ENCODE measurements at places on chromosomes 11 and 22. TPM values are rescaled to one million over a fixed set of nuclear protein-coding genes. Genes with fewer than 3 reads are reported as not detected.

GRCh38 chr22:38291201-38291777, 18.5 kb upstream of the TMEM184B start:
- peak; percentile 63 for DNase-seq

DNA sequence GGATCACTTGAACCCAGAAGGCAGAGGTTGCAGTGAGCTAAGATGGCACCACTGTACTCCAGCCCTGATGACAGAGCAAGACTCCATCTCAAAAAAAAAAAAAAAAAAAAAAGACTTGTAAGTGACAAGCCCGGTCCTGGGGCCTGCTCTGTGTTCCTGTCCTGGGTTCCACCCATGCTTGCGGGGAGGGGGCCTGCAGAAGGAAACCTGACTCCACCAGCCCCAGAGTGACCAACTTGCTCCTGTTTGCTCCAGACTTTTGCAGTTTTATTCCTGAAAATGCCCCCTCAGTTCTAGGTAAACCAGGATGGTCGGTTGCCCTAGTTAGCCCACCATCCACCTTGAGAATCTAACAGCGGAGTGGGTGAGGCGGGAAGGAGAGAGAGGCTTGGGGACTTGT, 10.1 kb upstream of the LRP5 start:
- peak; percentile 17 for DNase-seq

- DNase-seq, result no peak
These were observed 108.4 kb downstream of the ZBTB16 start for GRCh38 chr11:114167771-114168448.

DNA sequence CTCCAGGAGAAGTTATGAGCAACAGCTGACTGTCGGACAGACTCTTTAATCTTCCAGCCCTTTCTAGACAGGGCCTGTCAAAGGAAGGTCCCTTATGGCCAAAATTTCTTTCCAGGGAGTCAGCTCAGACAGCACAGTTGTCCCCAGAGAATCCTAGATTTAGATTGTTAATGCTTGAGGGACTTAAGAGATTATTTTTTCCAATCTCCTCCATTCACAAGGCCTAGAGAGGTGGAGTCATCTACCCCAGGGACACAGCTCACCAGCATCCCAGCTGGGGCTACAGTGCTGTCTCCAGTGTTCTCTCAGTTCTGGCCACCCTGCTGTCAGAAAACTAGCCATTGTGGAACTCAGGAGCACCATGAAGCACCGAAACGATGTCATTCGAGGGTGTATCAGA, 7.8 kb downstream of the DSCAML1 start:
- no peak for DNase-seq

DNA sequence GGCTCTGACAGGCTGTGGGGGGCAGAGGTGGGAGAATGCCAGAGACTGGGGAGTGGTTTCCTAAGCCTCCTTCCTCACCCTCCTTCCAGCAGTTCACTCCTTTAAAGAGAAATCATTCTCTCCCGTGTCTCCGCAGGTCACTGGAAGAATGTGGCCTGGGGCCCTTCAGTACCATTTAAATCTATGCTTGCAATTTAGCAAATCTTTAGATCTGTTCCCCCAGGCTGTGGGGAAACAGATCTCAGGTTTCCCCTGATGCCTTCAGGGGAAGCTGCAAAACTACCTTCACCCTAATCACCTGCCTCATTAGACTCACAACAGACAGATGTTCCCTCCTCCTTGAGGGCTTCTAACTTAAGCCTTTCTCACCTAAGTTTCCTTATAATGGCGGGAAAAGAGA, 55.3 kb downstream of the KIRREL3 start:
- DNase-seq, result no peak

DNA sequence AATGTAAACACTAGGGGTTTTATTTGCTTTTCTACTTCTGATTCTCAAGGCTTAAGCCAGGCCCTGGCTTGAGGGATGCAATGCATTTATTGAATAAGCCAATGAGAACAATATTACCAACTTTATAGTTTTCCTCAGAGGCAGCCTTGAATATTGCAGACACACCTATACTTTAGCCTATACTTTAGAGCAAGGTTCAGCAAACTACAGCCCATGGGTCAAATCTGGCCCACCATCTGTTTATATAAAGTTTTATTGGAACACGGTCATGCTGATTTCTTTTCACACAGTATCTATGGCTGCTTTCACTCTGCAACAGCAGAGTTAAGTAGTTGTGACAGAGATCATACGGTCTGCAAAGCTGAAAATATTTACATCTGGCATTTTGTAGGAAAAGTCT, 50.3 kb upstream of the E2F8 start:
- no peak for DNase-seq

GRCh38 chr22:36741968-36742367, 34.0 kb downstream of the IFT27 start:
- DNase-seq, result peak; percentile 4

GRCh38 chr11:8971924-8972316, 7.7 kb upstream of the TMEM9B start:
- DNase-seq, result no peak

- no peak for DNase-seq
These were observed 29.7 kb downstream of the POU2AF3 start for GRCh38 chr11:111327908-111328624.

DNA sequence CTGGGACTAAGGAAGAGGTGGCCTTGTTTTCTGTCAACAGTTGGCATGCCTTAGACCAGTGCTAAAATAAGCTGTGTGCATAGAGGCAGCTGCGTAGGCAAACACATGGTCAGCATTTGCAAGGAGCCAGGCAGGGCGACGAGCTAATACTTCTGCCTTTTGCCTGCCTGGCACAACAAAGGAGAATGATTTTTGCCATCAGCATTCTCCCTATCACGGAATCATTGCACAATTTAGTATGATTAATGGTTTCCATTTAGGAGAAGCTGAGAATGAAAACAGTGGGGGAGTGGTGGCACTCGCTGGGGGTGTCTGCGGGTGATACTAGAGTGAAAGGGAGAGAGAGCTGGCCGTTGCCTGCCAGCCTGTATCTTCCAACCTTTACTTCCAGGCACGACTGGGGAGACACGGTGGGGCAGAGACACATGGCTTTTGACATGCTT, 336.0 kb downstream of the CADM1 start:
- DNase-seq, result no peak

- DNase-seq, result no peak
These were observed 11.3 kb downstream of the OSBP2 start for GRCh38 chr22:30705710-30706651.

DNA sequence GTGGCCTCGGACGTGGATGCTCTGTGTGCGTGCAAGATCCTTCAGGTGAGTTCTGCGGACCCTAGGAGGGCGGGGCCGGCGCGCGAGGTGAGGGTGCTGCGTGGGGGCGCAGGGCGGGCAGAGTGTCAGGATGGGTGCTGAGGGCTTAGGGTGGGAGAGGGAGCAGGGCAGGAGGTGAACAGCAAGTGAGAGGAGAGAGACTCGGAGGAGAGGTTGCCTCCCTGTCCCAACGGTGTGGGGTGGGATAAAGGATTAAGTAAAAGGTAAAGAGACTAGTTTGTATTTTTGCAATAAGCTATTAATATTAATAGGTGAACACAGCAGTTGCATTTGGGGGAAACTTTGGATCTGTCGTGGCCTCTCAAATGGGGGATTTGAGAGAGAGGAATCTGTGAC, 451 bp downstream of the CDC45 start:
- no peak for DNase-seq

GRCh38 chr22:25478528-25478927, 85.9 kb upstream of the GRK3 start:
- no peak for DNase-seq

The C11orf52 gene
- total RNA-seq, result 0.33 TPM

DNA sequence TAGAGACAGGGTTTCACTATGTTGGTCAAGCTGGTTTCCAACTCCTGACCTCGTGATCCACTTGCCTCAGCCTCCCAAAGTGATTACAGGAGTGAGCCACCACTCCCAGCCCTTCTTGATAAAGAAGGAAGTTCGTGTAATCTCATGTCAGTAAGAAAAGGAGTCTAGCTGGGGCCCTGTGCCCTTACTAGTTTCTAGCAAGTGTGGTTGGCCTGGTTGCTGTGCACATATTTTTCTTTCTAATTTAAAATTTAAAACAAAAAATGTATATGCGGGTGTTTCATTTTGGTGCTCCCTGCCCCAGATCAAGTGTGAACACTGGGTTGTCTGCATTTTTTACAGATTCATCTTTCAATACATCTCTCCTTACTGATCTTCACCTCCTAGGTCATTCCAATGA, 770.8 kb upstream of the TENM4 start:
- DNase-seq, result no peak

- DNase-seq, result peak; percentile 91
These were observed 668 bp downstream of the MADD start for GRCh38 chr11:47270331-47271271.

DNA sequence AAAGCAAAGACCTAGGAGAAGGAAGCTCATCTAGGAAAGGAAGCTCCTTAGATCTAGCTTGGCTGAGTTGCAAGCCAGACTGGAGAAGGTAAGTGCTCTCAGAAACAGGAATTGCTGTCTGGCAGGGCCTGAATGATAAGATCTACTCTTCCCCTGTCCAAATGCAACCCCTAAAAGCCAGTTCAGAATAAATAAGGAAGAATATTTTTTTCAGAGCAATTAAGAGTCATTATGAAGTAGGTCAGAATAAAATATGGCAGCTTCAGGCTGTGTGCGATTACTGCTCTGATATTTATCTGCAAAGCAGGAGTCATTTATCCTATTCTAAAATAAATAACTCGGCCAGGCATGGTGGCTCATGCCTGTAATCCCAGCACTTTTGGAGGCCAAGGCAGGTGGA, 82.1 kb downstream of the PIWIL4 start:
- no peak for DNase-seq

The TRPM5 gene
- not detected for total RNA-seq

GRCh38 chr22:19131685-19132015, 542 bp downstream of the TSSK2 start:
- no peak for DNase-seq

GRCh38 chr11:117824571-117825537, at the start of gene FXYD2:
TSS of gene FXYD2 (minus strand) at chr11:117824744. CDS start at chr11:117824678, 66 bp downstream.
- peak; percentile 45 for DNase-seq
